ENCODE measurements at places on chromosomes 13 and 19.

- no peak for DNase-seq
These were observed 20.6 kb upstream of the UQCRFS1 start for GRCh38 chr19:29233591-29233990.

DNA sequence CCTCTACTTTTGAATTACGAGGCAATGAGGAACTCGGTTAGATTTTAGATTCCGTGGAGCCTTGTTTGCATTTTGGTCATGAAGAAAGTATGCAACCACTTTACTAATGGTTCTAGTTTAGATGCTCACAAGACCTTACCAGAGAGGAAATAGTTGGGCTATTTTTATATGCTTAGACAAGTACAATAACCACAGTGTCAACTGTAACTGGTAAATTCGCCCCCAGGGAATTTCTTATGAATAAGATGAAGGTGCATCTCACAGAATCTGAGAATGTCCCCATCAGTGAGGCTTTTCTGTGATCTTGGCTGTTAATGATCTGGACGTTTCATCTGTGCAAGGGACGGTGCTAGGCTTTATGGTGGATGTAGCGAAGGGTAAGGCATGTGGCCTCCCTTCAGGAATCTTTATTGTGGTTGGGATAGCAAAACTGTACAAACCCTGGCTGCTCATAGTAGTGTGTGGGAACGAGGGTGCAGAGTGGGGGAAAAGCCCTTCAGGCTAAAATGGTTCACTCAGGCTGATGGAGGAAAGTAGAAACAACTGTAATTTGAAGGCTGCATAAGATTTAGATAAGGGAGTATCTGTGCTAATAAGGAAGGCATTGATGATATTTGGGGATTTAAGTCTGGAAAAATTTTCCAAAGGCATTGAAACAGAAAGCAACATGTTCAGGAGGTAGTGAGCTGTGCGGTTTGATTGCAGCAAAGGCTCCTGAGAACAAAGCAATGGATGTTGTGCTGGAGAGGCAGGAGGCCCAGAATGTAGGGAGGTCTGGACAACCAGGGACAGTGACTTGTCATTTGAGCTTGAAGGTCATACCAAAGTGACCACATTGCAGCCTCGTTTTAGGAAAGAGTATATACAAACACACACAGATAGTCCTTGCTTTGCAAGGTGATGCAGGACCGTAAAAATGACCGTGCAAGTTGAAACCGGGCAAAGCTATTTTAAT, 28.4 kb downstream of the UBAC2 start:
- DNase-seq: no peak

DNA sequence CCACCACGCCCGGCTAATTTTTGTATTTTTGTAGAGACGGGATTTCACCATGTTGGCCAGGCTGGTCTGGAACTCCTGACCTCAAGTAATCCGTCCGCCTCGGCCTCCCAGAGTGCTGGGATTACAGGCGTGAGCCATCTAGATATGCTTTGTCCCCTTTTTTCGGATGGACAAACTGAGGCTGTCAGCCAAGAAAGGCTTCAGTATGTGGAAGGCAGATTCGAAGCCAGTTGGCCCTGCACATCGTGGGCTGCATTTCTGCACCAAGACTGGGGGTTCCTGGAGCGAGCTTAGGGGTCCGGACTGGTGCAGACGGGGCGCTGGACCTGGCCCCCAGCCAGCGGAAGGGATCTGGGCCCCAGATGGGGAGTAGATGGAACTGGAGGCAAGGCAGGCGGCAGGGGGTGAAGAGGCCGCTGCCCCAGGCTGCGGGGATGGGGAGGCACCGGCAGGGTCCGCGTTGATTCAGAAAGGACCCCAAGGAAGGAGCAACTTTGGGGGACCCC, 9.7 kb upstream of the JUND start:
- DNase-seq: no peak

DNA sequence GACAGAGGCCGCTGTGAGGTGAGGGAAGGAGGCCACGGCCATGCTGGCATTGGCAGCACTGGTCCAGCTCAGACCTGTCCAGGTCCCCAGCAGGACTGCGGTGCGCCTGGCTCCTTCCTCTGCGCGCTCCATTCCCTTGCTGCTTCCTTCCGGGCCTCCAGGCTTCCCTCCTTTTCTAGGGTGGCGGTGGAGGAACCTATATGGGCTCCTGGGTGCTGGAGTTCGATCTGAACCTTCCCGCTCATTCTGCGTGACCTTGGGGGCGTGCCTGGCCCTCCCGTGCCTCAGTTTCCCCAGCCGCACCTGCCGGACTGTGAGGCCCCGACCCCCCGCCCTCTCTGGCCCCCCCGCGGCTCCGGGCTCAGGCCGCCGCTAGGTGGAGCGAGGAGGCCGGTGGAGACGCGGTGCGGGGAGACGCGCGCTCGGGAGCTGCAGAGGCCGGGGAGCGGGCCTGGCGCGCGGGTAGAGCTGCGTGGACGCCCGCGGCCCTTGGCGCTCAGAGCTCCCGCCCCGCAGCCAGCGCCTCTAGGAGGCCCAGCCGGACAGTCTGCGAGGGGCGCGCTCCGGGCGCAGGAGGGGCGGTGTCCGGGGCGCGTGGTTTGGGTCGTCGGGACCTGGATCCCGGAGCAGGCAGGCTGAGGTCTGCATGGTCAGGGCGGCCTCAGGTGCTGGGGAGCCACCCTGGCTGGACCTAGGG, 29.9 kb downstream of the EFNA2 start:
- peak; percentile 18 for DNase-seq

- no peak for DNase-seq
These were observed 1052.8 kb upstream of the SPRY2 start for GRCh38 chr13:81393721-81394120.

- DNase-seq: no peak
These were observed 21.6 kb upstream of the SEMA6B start for GRCh38 chr19:4580961-4581665.

DNA sequence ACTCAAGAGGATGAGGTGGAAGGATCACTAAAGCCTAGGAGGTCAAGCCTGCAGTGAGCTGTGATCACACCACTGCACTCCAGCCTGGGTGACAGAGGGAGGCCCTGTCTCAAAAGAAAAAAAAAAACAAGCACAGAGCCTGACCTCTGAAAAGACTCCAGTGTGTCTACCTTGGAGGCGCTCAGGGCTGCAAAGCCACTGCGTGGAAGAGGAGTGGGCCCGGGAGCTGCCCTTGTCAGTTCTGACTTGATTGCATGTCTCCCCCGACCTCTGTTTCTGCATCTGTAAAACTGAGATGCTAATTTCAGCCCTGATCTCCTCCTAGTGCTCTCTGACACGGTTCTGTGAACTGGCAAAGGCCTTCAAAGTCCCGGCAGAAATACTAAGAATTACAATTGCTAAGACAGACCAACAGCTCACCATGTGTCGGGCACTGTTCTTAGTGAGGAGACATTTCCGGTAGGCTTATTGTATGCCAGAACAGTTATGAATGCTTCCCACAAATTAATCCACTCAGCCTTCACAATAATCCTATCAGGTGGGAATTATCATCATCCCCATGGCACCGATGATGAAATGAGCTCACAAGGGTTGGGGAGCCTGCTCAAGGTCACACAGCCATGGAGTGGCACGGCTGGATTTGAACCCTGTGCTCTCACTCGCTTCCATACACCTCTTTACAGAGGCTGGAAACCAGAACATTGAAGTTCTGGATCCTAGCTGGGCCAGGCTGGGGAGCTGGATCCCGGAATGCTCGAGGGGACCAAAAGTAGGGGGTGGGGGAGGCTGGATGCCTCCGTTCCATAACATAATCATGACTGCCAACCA, 3.5 kb downstream of the AKT2 start:
- DNase-seq: no peak

- DNase-seq: peak; percentile 9
These were observed 653 bp downstream of the MVB12A start for GRCh38 chr19:17420475-17420924.

DNA sequence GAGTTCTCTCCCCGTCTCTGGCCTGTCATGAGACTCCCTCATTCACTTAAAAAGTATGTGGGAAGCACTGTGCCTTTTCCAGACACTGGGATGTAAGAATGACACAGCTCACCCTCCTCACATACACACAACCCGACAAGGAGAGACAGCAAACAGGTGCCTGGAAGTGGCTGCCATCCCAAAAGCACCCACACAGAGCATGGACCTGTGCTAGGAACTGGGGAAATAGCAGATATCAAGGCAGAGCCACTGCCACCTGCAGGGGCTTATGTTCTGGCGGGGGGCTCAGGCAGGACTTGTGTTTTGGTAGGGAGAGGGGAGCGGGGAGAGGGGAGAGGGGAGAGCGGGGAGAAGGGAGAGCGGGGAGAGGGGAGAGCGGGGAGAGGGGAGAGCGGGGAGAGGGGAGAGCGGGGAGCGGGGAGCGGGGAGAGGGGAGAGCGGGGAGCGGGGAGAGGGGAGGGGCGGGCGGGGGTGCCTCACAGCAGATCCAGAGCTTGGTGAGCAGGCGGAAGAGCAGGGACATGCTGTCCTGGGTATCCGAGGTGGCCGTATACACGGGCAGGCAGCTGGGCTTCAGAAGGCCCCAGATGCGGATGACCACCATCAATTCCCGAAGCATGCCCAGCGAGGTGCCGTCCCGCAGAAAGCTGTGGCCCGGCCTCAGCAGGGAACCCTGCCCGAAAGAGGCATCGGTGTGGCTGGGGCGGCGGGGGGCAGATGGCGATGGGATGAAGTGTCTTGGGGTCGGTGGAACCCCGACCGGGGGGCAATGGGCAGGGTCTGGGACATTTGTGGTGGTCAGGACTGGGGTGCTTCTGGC, 12.2 kb downstream of the CFD start:
- DNase-seq: no peak

DNA sequence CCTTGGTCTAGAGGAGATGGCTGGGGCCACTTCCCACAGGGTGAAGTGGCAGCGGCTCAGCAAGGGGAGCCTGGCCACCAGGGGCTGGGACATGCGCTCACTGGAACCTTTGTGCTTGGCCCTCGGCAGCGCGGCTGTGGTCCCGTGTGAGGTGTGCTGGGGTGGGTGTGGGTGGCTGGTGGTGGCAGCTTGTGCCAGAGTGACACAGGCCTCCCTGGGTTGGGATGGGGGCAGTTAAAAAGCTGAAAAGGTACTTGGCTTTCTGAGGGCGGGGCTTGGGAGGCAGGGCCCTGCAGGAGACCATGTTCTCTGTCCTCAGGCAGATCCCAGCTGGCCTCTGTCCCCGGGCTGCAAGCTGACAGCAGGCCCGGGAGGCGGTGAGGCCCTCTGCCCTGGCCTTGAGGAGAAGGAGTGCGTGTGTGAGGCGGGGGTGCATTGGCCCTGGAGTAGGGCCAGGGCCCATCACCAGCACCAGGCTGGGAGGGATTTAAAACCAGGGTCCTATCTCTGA, 17.3 kb downstream of the MPND start:
- DNase-seq: no peak

Measured in activated CD4-positive, alpha-beta T cell treated with anti-CD3 and anti-CD28 coated beads, Interleukin-2, amount 50 U/mL, for 1 hour (primary cell).